ENCODE measurements at places on chromosomes 2 and 18. TPM values are rescaled to one million over a fixed set of nuclear protein-coding genes. Genes with fewer than 3 reads are reported as not detected.

GRCh38 chr18:58870130-58870529 lies 5.5 kb downstream of the ZNF532 start:
- no peak for DNase-seq

WNT10A gene
- total RNA-seq, result 53.2 TPM

GRCh38 chr2:119753930-119754321 lies 5.8 kb upstream of the PTPN4 start:
- no peak for DNase-seq

APLF gene
- total RNA-seq, result 6.7 TPM

DNA sequence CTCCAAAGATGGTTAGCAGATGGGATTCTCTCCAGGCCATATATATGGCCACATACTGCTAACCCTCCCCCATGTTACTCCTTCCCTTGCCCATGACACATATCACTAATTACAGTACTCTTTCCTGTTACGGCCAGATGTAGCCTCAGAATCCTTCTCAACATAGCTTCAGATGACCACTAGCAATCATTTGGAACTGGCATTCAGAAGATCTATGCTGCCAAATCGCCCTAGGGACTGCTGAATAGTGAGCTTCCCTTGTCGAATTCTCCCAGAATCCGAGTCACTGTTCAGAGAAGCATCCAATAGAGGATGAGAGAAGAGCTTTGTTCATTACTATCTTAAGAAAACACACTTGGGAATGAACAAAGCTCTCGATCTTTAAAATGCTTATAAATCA lies 121.2 kb upstream of the TANK start:
- no peak for DNase-seq

ZNF385B gene
- 0.11 TPM for total RNA-seq

DSG2 gene
- total RNA-seq, result 98.0 TPM

BUB1 gene
- total RNA-seq, result 21.2 TPM

DNA sequence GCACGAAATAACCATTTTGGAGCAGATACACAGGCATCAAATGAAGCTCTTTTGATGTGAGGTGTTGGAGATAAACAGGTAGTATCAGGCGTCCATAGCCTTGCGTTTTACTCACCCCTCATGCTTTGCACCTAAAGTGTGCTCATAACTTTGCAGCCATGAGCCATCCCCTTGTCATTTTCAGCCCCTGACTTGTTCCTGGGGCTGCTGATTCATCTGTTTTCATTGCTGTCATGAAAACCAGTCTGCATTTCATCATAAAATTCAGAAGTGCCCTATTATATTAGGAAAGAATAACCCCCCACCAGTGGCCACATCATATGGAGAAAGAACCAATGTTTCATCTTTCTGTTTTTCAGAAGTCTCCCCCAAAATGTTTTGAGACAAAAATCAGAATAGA lies 329.7 kb upstream of the NRP2 start:
- no peak for DNase-seq

PDE11A gene
- 25.6 TPM for total RNA-seq

DNA sequence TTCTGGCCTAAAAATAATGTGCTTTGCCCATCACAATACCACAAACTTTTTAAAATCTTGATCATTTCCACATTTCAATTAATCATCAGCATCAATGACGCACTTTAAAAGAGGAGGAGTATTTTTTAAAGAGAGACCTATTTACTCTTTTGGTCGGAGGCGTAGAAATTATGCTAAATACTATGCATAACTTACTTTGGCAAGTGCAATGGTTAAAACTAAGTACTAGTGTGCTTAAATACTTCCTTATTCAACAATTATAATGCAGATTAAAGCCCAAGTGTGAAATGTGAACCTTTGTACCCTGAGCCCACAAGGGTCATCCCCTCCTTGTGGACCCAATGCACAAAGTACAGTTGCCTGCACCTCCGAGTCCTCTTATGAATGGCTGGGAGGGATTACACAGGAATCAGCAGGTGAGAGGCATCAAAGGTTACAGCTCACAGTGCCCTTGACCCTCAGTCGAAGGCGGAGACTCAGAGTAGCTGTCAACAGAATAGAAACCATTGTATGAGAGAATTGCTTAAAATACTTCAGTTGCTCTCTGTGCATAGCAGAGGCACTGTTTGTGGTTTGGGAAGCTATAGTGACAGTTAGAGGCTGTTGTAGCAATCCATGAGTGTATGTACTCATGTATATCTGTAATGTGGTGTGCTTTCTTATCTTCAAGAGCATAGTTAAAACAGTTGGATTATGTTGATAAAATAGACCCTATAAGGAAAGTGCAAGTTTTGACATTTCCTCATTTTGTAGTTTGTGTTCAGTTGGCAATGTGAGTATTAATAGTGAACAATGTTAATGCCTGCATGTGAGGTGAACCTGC lies 151.7 kb upstream of the ITGA4 start:
- no peak for DNase-seq

OR6B2 gene
- not detected for total RNA-seq

MMADHC gene
- total RNA-seq, result 99.5 TPM

- DNase-seq, result no peak
These were observed 18.1 kb upstream of the TMEM237 start for GRCh38 chr2:201661366-201661765.

GRCh38 chr2:160210599-160211138 lies 10.6 kb upstream of the ITGB6 start:
- peak; percentile 80 for DNase-seq

DNA sequence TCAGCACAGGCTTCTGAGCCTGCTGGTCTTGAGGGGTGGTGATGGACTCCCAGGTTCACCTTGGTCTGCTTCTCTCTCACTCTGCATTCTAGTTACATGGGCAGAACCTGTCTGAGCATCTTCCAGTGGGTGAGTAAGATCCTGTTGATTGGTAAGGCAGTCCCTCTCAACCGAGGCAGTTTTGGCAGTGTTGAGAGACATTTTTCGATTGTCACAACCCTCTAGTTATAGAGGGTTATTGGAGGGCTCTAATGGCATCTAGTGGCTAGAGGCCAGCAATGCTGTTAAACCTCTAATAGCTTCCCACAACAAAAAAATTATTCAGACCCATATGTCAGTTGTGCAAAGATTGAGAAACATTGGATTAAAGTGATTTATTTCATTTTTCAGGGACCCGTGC lies 9.3 kb upstream of the MGAT5 start:
- no peak for DNase-seq

- no peak for DNase-seq
These were observed 348.7 kb downstream of the ARHGAP15 start for GRCh38 chr2:143477714-143478443.

HTR2B gene
- 3.4 TPM for total RNA-seq

DNA sequence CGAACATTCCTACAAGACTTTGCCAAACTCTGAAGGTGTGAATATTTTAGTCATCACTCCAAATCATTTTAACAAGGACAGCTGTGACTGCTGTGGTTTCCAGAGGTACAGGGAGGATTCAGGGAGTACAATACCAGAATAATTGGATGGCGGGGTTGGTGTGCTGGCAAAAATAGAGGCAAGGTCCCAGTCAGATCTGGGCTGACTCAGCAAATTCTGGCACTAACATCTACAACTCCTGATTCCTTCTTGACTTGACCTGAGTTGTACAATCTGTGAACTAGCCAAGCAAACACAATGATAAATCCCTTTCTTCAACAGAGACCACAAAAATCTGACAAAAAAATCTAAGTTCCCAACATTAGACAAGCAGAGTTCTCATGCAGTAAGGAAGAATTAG lies 40.4 kb downstream of the RMP24 start:
- DNase-seq, result no peak

GRCh38 chr18:9638886-9639285 lies 24.5 kb upstream of the PPP4R1 start:
- no peak for DNase-seq

DNA sequence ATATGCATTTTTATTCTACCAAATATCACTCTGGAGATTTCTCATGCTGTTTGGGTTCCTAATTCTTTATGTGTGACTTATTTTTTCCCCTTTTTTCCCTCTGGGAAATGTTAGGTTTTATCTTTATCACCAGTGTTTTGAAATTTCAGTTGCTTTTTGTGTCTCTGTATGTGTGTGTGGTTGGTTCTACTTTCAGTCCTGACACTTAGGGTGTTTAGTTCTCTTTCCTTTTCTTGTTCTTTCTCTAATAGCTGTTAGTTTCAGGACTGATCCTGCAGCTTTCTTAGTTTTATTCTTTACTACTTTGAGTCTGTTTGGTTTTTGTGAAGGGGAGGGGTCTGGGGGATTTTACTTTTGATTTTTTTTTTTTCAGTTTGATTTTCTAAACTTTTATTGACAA lies 23.1 kb downstream of the PPM1B start:
- DNase-seq, result no peak

- no peak for DNase-seq
These were observed 55.9 kb downstream of the ACVR1 start for GRCh38 chr2:157820193-157820592.

- no peak for DNase-seq
These were observed 546.6 kb upstream of the CHAC2 start for GRCh38 chr2:53220969-53221368.

IRS1 gene
- total RNA-seq, result 66.2 TPM

- no peak for DNase-seq
These were observed 106.2 kb downstream of the RTP5 start for GRCh38 chr2:241975593-241976284.

DNA sequence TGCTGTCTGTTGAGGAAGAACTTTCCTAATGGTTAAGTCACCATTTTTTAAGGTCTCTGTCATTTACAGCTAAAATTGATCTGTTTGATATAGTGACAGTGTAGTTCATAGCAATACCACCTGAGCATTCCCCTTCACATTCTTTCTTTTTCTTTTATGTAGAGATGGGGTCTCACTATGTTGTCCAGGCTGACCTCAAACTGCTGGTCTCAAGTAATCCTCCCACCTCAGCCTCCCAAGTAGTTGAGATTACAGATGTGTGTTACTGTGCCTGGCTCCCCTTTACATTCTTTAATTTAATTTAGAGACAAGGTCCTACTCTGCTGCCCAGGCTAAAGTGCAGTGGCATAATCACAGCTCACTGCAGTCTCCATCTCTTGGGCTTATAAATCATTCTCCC lies 72.7 kb upstream of the ACVR1 start:
- DNase-seq, result no peak

DNA sequence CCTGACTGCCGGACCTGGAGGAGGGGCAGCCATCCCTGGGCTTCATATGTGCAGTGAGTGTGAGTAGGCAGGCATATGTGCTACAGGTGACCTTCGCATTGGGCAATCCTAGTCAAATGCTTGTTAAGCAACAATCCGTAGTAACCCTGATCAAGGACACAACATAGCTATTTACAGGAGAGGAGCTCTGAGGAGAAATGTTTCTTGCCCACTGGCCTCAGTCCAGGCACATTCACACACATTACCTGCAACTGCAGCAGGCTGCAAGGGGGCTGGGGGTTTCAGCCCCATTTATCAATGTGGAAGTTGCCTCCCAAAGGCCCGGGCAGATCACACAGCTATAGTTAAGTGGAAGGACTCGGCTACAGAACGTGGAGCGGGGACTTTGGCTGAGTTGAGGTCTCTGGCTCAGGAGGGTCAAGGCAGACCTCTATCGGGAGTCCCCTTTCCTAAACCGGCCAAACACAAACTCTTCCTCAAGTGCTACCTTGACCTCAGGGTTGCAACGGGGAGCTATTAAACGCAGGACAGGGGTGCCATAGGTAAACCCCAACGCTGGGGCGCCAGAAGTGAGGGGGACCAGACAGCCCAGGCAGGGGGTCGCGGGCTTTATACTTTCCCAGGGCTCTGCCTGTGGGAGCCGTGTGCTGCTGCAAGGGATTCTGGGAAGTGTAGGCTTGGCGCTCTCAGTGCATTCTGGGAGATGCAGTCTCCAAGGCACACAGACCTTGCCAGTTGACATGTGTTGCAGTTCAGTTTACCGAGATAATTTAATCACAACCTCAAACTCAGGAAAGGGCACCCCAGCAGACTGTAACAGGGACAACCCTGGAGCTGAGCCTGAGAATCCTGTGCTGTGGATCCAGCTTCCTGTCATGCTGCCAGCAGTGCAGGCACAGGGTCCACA lies 9.4 kb downstream of the KHK start:
- no peak for DNase-seq

DNA sequence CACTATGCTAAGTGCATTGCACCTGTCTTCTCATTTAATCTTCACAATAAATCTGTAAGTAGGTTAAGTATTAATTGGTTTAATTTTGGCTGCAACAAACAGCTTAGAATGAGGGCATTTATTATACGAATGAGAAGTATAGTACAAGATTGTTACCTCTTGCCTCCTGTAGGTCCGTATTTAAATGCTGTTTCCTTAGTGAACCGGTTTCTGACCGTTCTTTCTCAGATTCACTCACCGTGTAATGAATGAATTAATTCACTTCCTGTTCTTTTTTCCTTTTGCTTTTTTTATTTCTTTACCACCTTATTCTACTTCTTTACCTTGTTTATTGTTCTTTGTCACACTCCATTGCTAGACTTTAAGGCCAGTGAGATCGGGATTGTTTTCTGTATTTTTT lies 153.8 kb upstream of the RASGRP3 start:
- DNase-seq, result no peak

DNA sequence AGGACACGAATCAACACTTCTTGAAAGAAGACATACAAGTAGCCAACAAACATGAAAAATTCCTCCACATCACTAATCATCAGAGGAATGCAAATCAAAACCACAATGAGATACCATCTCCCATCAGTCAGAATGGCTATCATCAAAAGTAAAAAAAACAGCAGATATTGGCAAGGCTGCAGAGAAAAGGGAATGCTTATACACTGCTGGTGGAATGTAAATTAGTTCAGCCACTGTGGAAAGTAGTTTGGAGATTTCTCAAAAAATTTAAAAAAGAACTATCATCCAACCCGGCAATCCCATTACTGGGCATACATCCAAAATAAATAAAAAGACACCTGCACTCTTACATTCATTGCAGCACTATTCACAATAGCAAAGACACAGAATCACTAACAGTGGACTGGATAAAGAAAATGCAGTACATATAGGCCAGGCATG lies 78.7 kb downstream of the GRB14 start:
- no peak for DNase-seq

DPP10 gene
- total RNA-seq, result 73.0 TPM

GAL3ST2 gene
- 0.86 TPM for total RNA-seq

GRCh38 chr2:128637481-128638155 lies 318.9 kb upstream of the HS6ST1 start:
- no peak for DNase-seq

DNA sequence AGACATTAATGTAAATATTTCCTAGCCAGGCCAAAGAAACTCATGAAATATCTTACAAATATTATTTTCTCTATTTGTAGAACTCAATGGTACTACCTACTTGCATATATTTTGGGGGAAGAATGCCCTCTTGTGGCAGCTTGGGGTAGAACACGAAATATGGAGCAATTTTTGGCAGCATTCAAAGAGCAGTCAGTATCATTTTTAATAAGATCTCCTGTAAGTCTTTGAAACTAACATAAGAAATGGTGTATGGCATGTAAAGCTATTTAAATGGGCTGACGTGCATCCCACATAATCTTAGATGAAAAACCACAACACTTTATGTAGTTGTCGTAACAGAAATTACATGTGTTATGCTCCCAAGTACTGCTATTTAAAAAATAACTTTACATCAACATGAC lies 62.3 kb upstream of the CCDC195 start:
- no peak for DNase-seq

DNA sequence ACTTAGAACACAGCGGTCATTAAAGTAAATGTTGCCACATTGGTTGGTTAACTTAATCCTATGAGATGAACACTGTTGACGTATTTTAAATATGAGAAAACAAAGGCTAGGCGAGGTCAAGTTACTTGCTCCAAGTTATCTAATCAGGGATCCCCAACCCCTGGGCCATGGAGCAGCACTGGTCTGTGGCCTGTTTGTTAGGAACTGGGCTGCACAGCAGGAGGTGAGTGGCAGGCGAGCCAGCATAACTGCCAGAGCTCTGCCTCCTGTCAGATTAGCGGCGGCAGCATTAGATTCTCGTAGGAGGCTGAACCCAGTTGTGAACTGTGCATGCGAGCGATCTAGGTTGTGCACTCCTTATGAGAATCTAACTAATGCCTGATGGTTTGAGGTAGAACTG lies 878.9 kb downstream of the CPS1 start:
- DNase-seq, result no peak

Measured in mesothelial cell of epicardium (in vitro differentiated cells).